Brain pericyte (primary cell): ENCODE measurements at places on chromosomes 2 and 18.

DNA sequence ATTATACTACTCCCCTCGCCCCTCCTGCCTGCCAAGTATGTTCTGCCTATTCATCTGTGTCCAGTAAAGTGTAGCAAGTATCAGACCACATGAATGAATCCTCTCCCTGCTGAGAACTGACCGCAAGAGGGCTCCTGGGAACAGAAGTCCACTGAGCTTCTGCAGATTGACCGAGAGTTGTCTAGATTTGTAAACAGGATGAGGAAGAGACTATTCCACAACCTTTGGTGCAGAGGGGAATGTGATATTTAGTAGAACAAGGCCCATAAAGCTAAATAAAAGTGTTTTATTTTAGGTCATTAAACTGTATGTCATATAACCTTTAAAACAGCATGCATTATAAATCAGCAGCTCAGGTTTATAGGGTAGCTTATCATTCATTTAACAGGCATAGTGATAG lies 377.0 kb downstream of the DCC start:
- no peak for DNase-seq

DNA sequence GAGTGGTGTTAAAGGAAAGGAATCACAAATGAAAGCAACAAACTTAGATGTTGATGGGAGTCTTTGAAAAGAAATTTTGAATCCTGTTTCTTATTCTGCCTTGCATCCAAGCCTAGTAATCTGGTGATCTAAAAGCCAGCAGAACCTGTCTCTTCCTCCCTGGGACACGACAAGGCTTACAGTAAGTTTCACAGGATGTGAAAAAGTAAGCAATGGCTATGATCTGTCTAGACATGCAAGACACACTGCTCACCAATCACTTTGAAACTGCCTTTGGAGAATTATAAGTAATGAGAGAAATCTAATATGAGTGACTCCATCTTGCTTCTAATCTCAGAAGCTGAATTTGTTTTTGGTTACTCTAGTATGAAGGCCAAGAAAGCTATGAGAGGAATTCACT lies 103.7 kb downstream of the KCNH7 start:
- DNase-seq = no peak

GRCh38 chr2:148979919-148980277 lies 58.6 kb upstream of the LYPD6B start:
- DNase-seq = no peak

DNA sequence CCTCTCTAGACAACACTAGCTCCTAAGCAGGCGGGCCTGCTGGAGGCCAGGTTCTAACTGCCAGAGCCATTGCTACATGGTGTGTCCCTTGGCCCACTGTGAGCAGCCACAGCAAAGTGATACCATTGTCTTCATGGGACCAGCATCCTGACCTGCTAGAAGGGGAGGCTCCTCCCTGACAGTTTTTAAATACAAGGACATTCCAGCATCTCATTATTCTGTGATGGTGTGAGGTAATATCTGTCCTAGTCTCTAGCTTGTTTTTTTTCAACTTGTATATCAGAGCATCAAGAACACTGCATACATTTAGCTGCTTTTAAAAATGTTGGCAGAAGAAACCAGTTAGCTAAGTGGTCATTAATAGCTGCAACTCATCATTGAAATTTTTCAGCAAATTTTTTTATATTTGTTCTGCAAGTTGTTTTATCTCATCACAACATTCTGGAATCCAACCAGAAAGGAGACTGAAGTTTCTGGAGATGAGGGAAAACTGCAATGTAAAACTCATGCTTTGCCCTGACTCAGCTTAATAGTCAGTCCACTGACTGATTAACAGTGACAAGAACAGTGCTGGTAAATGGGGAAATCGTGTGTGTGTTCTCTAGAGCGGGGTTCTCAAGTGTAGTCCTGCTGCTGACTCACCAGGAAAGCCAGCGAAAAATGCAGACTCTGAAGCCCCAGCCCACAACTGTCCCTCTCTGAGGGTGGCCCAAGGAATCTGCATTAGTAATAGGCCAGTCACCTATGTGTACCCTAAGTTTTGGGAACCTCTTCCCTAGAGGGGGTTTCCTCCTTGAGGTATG lies 17.8 kb downstream of the MAPRE3 start:
- DNase-seq = no peak

DNA sequence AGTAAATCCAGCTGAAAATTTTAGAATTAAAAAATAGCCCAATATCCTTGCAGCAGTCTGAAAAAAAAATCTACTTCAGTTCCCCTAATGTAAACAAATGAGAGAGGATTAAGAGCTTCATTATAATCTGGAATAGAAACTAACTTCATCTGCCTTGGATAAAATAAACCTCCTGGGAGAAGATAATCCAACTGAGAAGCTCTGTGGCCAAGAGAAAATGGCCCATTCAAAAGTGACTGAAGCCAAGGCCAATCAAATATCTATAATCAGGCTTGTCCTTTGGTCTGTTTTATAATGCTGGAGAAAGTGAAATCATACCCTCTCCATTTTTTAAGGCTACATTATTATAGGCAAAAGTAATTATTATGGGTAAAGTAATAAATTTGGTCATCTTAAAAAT lies 110.0 kb downstream of the NEB start:
- no peak for DNase-seq

GRCh38 chr2:61177727-61178549 lies 15.9 kb downstream of the C2orf74 start:
- no peak for DNase-seq

DNA sequence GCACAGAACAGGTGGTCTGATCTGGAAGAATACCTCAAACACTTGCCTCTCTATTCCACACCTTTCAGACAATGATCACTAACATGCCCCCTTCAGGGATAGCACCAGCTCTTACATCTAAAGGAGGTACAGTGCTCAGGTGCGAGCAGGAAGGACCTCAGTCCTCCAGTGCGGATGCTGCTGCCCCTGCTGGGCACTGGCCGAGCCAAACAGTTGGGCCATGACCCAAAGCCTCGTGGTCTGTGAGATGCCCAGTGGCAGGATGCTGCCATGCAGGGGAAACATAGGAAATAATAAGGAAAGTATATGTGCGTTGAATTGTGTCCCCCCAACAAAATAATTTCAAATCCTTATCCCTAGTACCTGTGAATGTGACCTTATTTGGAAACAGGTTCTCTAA lies 243.7 kb downstream of the NDUFA10 start:
- DNase-seq = no peak

DNA sequence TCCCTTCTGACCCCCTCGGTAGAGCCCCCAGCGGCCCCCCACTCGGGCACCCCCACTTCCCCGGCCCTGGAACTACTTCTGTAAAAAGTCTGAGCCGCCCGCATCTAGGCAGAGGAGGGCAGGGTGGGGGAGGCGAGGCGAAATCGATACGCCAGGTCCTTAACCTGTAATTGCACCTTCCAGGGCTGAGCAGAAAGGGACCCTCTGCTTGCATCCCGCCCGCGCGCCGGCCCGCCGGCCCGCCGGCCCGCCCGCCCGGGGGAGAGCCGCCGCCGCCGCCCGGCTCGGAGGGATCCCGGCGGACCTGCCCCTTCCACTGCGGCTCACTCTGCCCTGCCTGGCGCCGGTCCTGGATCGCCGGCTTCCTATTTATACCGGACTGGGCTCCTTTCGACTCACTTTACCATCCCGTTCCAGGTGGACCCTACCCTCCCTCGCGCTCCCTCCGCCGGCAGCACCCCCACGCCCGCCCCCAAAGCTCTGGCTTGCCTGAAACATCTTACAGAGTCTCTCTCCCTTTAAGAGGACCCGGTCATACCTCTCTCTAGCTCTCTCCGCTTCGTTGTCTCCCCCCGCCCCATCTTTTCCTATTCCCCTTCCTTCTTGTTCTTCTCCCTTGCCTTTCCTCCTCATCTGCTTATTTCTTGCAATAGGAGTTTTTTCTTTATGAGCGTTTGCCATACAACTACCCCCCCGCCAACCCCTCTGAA lies 797 bp downstream of the KLHL14 start:
- no peak for DNase-seq

- DNase-seq = no peak
Measured at GRCh38 chr2:15800495-15801329, 139.6 kb upstream of the MYCN start.

DNA sequence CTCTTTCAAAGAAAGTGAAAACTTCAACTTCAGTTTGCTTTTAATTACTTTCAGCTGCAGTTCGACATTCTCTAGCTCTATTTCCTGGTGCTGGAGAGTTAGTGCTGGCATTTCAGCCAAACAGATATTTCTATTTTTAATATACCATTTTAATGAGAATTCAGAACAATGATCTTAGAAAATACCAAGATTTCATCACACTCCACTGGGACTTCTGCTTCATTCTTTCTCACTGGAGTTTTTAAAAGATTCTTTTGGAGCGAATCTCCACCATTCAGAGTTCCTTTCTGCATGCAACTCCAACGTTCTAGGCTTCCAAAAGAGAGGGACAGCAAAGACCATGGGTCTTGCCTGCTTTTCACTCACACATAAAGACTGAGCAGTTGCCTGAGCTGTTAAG lies 94.2 kb downstream of the CABLES1 start:
- DNase-seq = no peak

- DNase-seq = no peak
Measured at GRCh38 chr2:753123-753522, 75.9 kb upstream of the TMEM18 start.

DNA sequence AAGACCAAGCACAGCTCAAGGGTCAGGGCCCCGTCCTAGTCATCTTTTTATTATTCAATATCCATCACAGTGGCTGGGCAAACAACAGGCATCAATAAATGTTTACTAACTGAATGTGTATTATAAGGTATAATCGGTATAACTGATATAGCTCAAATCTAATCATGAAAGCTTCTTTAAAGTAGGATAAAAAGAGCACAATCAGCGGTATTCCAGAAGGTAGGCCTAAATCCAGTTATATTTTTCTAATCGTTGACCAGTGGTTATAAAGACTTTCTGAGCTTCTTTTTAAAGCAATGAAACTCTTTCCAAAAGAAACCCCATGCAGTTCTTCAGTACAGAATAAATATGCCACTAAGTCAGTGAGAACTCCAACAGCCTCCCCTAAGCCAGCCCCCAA lies 92.1 kb downstream of the SMAD2 start:
- DNase-seq = no peak

GRCh38 chr2:185695711-185696235 lies 42.8 kb upstream of the FSIP2 start:
- DNase-seq = no peak

DNA sequence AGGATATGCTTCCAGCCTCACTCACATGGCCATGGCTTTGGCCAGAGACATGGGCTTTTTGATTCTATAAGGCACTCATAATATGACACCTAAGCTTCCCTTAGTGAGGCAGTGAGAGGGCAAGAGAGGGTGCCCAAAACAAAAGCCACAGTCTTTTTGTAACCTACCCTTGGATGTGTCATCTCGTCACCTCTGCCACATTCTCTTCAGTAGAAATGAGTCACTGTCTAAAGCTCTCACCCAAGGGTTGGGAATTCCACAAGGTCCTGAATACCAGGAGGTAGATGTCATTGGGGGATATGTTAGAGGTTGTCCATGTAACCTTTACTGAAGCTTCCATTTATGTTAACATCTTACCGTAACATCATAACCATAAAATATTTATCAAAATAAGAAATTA lies 108.4 kb downstream of the ALMS1 start:
- DNase-seq = no peak

GRCh38 chr2:58700591-58700990 lies 459.5 kb upstream of the FANCL start:
- DNase-seq = no peak

DNA sequence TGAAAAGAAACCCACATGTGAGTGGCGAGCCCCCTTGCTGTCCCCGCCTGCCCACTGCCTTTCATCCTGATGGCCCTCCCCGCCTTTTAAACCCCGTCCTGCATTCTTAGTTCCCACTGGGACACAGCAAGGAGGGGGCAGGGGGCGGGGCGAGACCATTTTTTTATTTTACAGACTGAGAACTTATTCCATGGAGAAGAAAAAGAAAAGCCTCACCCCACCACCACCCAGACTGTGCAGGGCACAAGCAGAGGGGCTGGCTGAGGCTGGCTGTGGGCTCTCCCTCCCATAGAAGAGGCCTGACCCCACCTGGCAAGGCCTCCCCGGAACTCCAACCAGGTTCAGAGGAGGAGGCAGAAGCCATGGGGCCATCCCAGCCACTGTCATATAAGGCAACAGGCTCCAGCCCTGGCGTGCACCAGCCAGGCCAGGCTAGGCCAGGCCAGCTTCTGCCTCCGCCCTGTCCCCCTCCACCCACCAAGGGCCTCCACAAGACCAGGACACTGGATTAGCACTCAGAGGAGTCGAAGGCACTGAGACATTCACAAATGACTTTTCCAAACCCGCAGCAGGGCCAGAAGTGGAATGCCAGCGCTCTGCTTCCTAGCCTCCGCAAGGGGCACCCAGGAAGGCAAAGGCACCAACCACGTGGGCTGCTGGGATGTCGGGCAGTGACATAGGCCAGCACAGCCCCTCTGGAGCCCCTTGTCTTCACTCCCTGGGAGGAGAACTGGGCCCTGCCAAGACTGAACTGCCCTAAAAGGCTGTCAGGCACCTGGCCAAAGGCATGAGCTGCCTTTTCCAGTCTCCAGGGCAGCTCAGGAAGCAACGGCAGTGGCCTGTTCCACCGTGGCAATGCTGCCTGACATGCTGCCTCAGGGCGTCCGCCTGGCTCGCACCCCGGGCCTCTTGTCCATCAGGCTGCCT lies 37.5 kb upstream of the SEMA4C start:
- DNase-seq = no peak

GRCh38 chr2:231554748-231555545 lies 24.7 kb upstream of the NMUR1 start:
- peak; percentile 87 for DNase-seq

- no peak for DNase-seq
Measured at GRCh38 chr18:58226429-58226828, 182.4 kb downstream of the NEDD4L start.

- no peak for DNase-seq
Measured at GRCh38 chr18:44123743-44124142, 556.9 kb upstream of the SETBP1 start.

DNA sequence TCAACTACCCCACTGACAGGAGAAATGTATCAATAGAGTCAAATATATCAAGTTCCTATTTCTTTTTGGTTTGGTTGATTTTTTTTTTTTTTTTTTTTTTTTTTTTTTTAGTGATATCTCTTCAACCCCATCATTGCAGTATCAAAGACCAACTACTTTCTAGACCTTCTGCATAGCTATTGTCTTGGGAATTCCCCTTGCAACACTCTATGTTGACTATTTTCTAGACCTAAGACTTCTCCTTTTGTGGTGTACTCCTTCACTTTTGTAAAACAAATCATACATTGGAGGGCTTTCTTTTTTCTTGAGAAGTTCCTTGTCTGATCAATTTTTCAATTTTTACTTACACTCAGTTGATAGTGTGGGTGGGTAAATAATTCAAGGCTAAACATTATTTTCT lies 46.5 kb upstream of the NR4A2 start:
- DNase-seq = no peak
